ENCODE measurements at places on chromosomes 13 and 19.

DNA sequence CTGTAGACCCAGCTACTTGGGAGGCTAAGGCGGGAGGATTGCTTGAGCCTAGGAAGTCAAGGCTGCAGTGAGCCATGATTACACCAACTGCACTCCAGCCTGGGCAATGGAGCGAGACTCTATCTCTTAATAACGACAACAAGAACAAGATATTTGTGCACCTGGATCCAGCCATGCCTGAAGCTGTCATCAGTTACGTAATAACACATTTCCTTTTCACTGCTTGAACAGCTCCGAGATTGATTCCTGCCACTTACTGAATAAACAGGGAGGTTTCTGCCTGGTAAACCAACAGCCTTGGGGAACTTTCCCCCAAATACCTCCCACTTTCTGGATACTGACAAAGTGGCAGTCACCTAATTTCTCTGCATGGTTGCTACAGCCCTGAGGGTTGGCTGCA is 5.4 kb downstream of the KANK2 start:
- DNase-seq = no peak

DNA sequence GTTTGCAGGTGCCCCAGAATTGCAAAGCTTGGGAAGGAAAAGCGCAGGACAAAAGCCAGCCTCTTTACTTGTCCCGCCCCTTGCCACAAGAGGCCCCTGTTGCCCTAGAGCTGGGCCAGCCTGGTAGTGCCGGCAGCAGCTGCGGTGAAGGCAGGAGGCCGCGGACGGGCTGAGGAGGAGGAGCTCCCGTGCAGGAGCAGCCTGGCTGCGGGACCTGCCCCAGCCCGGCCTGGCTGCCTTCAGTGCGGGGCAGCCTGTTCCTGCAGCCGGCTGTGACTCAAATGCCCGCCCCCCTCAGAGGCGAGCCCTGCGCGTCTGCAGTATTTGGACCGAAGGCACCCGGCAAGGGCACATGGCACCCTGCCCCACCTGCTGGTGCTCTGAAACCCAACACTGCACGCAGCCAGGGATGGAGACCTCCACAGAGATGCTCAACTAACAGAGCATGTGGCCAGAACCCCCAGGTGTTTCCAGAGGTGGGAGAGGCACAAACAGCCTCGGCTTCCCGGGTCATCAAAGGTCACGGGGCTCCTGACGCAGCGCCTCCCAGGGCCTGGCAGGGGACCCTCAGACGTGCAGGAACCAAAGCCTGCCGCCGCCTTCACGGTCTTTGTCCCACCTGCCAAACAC is 29.7 kb downstream of the NAXD start:
- no peak for DNase-seq

DNA sequence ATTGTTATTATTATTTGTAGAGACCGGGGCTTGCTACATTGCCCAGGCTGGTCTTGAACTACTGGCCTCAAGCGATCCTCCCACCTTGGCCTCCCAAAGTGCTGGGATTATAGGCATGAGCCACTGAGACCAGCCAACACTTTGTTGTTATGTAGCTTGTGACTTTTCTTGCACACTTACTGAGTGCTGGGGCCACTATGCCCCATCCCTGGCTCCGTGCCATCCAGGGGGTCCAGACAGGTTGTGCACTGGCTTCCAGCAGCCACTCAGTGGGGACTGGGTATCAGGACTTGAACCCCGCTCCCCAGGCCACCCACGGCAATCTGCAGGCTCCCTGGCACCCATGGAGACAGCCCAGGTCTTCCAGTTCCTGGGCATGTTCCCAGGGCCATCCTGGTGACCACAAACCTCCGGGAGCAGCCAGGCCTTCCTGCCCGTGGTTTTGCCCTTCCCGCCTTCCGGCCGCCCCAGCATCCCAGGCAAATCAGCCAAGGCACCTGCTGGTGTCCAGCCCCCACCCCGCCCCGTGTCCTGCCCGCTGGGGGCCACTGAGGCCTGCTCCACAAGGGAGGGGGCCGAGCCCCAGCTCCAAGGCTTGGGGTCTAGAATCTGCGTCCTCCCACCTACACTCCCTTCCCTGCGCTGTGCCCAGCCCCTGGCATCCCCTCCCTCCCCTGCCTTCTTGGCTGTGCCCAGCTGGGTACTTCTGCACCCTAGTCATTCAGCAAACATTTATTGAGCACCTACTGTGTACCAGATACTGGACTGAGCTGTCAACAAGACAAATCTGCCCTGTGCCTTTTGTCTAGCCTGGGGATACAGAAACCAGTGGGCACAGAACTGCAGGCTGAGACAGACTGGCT is 23.7 kb upstream of the SEMA6B start:
- peak; percentile 37 for DNase-seq

- no peak for DNase-seq
These were observed 2.1 kb downstream of the KCNN4 start for GRCh38 chr19:43778651-43779050.

GRCh38 chr19:29620931-29621351 is 14.9 kb downstream of the POP4 start:
- DNase-seq = no peak

DNA sequence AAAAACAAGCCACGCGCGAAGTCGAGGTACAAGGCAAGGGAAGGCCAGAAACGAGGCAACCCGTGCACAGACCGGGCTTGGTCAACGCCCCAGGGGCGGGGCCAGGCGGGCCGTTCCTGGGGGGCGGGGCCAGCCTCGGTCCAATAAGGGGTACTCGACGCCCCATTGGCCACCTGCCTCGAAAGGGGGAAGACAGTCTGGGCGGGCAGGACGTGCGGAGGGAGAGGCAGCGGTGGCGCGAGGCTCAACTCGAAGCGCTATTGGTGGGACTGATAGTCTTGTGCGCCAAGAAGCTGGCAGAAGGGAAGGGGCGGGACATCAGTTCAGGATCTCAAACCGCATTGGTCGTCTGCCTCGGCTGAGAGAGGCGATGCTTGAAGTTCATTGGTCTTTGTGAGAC is at the start of gene LYPD4:
TSS of gene LYPD4 (minus strand) at position 83 of the 400 bp plus-strand sequence. CDS start 5,398 bp downstream, outside the sequence.
- no peak for DNase-seq

- DNase-seq = no peak
These were observed 209.8 kb downstream of the PCCA start for GRCh38 chr13:100298691-100299090.

DNA sequence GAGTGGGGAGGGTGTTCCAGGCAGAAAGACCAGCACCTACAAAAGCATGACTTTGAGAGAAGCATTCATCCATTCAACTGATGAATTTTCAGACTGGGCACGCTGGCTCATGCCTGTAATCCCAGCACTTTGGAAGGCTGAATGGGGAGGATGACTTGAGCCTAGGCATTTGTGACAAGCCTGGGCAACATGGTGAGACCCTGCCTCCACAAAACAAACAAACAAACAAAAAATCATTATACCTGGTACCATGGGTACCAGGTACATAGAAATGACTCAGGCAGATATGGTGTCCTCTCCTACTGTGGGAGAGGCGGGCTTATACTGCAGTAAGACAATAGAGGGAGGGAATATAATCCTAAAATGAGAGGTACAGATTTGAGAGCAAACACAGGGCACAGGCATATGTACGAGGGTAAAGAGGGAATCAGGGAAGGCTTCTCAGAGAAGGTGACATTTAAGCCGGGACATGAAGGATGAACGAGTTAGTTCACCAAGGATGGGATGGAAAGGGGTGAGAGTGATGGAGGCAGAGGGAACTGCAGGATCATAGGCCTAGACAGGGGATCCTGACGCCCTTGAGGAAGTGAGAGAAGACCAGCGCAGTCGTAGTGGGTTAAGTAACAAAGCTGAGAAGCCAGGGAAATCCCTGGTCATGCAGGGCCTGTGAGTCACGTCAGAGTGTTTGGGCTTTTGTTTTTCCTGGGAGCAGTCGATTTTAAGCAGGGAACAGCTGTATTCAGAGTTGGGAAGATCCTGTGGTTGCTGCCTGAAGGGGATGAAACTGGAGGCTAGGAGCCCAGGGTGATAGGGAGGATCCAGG is 2.9 kb downstream of the CYP2S1 start:
- DNase-seq = no peak

Data from NCI-H226 (cell line).